ENCODE measurements at places on chromosomes 1 and 21.

DNA sequence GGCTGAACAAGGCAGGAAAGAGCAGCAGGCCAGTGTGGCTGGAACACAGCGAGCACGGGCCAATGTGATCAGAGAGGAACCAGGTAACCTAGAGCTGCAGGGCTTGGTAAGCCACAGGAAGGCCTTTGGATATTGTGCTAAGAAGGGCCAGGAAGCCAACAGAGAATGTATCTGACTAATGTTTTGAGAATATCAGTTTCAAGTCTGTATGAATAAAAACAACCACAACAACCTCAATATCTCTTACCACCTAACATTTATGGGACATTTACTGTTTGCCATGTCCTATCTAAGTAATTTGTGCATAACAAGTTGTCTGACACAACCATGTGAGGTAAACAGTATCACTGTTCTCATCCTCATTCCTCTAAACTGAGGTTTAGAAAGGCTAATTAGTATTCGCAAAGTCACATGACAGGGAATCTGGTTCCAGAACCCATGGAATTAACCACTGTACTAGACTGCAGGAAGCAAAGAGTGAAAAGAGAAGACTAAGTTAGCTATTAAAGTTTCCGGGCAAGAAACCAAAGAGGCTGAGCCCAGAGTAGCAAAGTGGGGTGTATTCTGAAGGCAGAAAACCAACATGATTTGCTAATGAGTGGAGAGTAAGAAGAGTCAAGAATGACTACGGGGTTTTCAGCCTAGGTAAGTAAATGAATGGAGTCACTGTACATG is 38.9 kb downstream of the SPRTN start:
- no peak for DNase-seq

- no peak for DNase-seq
These were observed 401.8 kb downstream of the CAMTA1 start for GRCh38 chr1:7187112-7187493.

DNA sequence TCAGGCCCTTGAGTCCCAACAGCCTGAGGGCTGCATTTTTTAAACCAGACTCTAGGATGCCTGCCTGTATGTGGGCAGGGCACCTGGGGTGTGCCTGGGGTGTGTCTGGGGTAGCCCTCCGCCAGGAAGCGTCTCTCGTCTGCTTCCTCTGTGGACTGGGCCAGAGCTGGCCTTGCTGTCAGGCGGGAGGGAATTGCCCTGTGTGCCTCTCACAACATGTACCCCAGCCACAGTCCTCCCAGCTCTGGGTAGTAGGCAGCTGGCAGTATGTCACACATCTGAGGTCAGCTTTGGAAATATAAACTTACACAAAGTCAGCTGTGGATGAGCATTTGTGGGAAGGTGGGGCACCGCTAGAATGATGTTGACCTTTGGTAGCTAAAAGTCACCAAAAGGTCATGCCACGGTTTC is 13.0 kb downstream of the TRAF5 start:
- no peak for DNase-seq

DNA sequence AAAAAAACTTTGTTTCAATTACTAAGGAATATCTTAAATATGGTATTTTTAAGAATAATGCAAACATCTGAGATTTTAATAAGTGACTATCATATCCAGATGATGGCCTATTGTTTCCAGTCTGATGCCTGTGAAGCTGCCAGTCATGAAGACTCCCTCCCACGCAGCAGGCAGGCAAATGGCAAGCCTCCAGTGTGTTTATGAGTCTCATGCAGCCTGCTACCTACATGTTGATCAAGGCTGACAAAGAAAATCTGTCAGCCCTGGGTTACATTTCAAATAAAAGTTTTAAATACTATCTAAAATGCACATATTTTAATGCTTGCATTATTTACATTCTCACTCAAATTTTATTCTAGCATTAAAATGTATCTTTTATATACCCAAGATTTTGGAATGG is 137.6 kb upstream of the RNPC3 start:
- DNase-seq = no peak

- DNase-seq = peak; percentile 79
These were observed 12.2 kb downstream of the OLFML2B start for GRCh38 chr1:162011337-162012012.

GRCh38 chr1:209428241-209428921 is 155.1 kb upstream of the CAMK1G start:
- DNase-seq = peak; percentile 17
